ENCODE measurements at places on chromosomes 3 and 15.

DNA sequence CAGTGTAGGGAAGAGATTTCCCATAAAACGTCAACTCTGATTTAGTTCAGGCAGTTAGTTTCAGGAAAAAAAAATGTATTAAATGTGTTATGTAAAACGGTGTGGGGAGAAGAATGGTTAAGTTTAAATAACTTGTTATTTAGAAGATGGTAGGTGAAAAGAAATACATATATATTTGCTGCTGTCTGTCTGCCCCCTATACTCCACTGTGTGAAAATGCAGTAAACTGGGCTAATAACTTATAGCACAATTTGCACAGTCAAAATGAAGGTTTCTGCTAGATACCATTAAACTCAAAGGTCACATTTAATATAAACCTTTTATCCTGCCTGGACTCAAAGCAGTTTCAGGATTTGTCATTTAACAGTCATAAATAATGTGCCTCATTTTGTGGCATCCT, 515.0 kb downstream of the FGF12 start:
- no peak for DNase-seq

DNA sequence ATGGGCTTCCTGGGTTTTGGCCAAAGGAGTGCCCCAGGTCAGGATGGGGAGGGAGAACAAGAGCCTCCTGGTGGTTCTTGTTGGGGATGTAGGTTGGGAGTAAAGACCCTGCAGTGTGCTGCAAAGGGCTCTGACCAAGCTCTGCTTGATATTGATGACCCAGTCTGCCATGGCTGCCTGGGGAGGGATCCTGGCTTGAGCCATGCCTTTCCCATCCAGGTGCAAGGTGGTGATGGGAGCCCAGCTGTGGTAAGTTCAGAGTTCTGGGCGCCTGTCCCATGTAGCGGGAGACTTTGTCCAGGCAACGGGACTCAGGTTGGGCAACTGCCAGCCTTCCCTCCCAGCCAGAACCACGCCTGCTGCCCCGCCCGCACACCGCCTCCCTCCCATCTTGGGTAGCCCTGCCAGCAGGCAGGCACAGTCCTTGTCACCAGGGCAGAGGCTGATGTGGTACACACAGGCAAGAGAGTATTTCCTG, 2.6 kb downstream of the GNAI2 start:
- no peak for DNase-seq

DNA sequence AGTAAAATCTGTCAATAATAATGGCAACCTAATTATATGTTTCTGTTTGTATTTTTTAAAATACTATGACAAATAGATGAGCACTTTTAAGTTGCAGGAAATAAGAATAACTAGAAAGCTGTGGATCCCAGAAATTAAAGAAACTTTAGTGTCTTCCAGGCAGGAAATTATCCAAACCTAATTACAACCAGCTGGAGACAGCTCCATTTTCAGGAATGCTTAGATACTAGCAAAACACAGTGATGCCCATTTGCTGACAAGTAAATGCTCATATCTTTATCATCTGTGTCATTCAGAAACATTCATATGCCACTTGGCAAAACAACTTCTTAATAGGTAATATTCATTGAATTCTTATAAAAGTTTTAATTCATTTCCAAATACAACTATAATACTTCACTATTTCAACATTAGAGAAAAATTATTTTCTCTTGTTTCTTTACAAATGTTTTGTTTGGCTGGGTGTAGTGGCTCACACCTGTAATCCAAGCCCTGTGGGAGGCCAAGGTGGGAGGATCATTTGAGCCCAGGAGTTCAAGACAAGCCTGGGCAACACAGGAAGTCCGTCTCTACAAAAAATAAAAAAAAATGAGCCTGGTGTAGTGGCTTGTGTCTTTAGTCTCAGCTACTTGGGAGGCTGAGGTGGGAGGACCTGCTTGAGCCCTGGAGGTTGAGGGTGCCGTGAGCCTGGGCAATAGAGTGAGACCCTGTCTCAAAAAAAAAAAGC, 169.1 kb upstream of the TSPAN3 start:
- no peak for DNase-seq

- no peak for DNase-seq
Observed at GRCh38 chr3:9399337-9399703, 1.9 kb downstream of the SETD5 start.

DNA sequence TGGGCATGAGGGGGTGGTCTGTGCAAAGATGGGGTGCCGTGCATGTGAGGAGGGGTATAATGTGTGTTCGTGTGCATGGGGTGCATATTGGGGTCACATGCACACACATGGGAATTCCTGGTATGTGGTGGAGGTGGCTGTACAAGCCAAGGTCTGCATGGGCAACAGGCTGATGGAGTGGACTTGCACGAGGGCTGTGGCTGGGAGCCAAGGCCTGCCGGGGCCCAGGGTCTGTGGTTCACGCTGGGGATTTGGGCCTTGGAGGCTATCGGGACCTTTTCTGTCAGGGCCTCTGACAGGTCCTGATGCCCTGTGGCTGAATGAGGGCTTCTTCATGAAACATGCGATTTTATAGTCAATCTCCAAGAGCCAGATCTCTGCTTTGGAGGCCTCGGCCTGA, 9.8 kb upstream of the PLXND1 start:
- DNase-seq, result no peak

DNA sequence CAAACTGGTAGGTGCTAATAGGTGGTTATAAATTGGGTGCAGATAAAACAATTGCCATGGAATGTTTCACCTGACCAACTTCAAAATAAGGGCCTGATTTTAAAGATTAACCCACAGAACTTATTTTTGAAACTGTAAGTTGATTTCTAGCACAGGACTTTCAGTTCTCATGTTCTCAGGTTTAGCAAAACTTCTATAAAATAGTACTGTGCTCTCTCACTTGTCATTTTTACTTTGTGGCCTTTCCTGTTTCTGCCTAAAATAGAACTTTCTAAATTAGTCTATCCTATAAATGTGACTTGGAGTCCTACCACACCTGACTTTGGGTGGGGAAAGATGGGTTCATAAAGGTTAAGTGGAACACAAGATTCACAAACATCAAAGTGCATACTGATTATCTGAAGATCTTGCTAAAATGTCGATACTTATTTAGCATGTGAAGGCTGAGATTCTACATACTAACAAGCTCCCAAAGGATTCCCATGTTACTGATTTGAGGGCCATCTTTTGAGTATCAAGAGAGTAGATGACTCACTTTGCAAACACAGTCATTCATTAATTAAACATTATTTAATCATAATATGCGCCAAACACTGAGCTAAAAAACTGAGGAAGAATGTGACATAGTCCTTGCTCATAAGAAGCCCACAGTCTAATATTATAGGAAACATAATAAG, 38.6 kb downstream of the BTLA start:
- no peak for DNase-seq

DNA sequence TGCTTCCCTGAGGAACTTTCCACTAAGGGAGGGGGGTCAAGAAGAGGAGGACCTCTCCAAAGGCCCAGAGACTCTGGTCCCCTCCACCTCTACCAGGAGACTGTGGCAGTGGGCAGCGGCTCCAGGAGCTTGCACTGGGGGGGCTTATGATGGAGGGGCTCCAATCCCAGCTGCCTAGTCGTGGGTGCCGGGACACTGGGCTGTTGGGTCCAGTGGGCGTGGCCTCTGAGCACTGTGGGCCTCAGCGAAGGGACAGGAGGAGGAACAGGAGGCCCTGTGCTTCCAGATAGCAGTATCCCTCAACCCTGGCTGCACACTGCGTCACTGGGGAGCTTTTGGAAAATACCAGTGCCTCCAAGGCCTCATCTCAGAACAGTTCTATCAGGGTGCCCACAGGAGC, 13.5 kb upstream of the DLL4 start:
- DNase-seq, result no peak

GRCh38 chr3:60708191-60708975, 542.9 kb downstream of the FHIT start:
- DNase-seq, result no peak

DNA sequence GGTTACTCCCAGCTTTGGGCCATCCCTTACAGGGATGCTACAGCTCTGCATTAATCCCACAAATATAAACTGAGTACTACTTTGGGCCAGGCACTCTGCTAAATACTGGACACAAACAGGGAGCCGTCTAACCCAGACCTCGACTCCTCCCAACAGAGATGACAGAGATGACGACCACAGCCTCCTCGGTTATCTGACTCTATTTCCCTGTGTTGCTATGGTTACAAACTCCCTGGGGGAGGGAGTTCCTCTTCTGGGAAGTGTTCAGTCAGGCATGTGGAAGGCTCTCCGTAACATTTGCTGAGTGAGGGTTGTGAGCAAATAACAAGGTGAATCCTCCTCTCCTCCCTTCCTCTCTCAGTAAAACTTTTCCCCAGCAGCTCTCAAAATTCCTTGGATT, 6.7 kb upstream of the CMTM7 start:
- DNase-seq, result no peak

DNA sequence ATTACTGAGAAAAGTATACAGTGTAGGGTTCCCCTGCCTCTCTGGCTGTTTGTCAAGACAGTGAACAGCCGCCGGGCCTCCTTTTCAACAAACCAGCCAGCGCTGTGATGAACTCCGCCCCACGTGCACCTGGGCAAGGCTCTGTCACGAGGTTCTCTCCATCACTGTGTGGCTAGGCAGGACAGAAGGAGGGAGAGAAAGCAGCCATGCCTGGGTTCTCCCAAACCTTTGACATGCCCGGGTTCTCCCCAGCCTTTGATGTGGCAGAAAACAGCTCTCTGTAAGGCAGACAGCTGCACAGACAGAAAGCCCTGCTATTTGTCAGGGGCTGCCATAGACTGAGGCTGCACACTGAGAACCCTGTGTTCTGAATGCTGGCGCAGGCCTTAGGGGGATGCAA, 101.4 kb upstream of the TRPM1 start:
- DNase-seq, result no peak

DNA sequence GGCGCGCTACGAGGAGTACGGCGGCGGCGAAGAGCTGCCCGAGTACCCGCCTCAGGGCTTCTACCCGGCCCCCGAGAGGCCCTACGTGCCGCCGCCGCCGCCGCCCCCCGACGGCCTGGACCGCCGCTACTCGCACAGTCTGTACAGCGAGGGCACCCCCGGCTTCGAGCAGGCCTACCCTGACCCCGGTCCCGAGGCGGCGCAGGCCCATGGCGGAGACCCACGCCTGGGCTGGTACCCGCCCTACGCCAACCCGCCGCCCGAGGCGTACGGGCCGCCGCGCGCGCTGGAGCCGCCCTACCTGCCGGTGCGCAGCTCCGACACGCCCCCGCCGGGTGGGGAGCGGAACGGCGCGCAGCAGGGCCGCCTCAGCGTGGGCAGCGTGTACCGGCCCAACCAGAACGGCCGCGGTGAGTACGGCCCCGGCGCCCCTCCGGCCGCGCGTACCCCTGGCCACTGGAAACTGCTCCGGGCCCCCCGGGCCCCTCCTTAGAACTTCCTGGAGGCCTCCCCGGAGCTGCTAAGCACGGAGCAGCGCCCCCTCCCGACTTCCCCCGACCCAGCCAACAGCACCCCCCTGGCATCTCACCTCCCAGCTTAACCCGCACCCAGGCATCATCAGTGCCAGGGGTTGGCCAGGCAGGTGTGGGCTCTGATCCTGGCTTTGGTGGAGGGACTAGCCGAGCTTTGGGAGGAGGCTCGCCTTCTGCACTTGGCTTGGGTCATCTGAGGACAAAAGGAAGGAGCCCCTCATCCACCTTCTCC, 1.4 kb downstream of the LOXL1 start:
- DNase-seq, result no peak

DNA sequence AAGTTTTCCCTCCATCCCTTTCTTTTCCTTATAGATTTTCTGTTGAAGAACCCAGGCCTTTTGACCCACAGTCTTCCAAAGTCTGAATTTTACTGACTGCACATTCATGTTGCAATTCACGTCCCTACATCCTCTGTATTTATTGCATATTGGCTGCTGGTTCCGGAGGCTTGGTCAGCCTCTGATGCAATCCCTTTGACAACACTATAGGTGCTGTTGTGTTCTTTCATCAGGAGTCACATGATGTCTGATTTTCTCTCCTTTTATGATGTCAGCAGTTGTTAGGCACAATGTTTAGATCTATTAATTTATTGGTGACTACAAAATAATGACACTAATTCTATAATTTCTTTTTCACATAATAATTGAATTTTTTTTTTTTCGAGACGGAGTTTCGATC, 8.7 kb downstream of the CYP1A1 start:
- DNase-seq, result no peak

DNA sequence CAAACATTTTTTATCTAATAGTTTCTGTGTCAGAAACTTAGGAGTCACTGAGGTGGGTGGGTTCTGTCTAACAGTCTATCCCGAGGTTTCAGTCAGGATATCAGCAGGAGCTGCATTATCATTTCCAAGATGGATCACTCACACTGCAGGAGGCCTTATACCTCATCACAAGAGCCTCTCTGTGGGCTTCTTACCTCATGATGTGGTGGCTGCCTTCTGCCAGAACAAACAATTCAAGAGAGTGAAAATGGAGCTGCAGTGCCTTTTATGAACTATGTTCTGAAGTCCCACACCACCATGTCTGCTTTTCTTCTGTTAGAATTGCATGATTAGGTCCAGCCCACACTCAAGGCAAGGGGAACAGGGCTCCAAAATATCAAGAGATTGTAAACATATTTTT, 27.9 kb downstream of the RFX7 start:
- no peak for DNase-seq

- no peak for DNase-seq
Observed at GRCh38 chr3:22319446-22319845, 568.4 kb upstream of the ZNF385D start.

DNA sequence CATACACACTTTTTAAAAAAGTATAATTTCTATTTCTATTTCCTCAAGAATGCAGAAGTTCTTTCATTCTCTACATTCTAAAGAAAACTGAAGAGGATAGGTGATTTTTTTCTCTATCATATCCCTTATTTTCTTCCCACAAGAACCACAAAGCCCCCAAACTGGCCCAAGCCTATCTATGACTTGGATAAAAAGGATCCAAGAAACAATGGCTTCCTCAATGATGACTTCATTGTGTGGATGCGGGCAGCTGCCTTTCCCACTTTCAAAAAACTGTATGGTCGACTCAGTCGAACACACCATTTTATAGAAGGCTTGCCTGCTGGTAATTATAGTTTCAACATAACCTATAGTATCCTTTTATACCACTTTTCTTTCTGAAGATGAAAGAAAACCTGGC, 52.9 kb upstream of the TBC1D23 start:
- no peak for DNase-seq

DNA sequence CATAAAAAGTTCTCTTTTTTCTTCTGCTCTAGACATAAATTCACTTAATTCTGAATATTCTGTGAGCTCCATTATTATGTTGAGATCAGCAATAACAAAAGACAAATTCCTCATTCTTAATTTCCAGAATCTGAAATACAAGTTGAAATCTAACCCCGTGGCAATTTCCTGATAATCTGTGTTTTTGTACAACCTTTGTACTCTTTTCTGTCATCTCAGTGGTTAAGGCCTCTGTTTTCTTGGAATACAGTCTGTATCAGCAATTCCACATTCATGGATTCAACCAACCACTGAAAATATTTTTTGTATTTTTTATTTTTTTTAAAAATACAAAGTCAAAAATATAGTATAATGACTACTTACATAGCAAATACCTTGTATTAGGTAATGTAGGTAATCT, 8.7 kb downstream of the CCR8 start:
- DNase-seq, result no peak

- no peak for DNase-seq
Observed at GRCh38 chr3:81375921-81376320, 385.5 kb downstream of the GBE1 start.

Data from urinary bladder (tissue), 4 donors.